ENCODE measurements at places on chromosomes 11 and 22.

DNA sequence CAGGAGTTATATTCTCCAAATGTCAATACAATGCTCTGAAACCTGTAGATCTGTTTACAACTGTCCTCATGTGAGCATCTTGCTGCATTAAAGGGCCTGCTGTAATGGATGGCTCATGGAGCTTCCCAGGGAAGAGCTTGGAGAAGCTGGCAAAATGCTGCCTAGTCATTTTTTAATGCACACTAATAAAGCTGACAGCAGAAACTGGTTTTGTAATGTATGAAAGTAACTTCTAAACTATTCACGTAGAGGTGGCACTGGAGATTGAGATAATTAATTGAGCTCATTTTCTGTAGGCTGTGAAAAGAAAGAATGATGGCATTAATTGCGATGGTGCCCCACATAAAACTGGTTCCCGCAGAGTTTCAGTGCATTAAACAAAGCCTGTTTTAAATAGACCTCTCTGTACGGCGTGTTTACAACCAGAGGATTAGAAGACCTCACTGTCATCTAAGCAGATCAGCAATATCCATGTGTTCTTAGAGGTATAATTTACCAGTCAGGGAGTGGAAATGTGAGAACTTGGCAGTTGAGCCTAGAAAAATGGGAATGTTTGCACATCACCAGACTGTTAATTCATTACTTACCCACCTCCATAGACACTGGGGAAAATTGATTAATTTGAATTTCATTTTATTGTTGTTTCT, 16.0 kb downstream of the POLA2 start:
- no peak overlapping the region for H3K4me3 ChIP-seq
- peaks cover 26% of the 10 kb centered on the region for H3K36me3 ChIP-seq
- H3K4me1 ChIP-seq: peaks cover 54% of the 10 kb centered on the region
- DNase-seq: no peak

DNA sequence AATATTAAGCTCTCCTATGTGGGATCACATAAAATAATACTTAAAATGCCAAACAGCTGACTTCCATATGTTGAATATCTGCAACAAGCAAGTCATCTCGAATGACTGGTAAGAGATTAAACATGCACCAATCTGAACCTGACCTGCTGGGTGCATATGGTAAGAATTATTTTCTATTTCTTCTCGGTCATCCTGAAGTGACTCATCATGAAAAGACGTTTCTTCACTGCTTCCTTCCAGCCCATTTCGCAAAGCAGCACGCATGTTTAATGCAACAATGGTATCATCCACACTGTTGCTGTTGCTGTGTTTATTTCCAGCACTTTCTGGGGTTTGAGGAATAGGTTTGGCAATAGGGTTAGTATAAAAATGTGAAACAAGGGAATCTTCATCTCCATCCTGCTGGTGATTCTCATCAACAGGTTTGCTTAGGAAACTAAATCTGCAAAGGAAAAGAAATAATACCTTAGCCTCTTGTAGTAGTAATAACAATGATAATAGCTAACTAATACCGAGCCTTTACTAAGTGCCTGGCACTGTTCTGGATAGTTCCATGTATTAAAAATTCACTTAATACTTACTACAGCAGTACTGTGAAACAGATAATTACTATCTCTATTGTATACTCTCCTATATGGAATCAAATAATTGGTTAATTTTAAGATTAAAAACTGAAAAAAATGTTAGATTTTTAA, 52.0 kb upstream of the CHRNA10 start:
- H3K27me3 ChIP-seq: no peaks in the 10 kb centered on the region
- no peak for DNase-seq
- peaks cover 63% of the 10 kb centered on the region for H3K36me3 ChIP-seq
- no peak overlapping the region for H3K4me3 ChIP-seq
- no peak overlapping the region for H3K27ac ChIP-seq

DNA sequence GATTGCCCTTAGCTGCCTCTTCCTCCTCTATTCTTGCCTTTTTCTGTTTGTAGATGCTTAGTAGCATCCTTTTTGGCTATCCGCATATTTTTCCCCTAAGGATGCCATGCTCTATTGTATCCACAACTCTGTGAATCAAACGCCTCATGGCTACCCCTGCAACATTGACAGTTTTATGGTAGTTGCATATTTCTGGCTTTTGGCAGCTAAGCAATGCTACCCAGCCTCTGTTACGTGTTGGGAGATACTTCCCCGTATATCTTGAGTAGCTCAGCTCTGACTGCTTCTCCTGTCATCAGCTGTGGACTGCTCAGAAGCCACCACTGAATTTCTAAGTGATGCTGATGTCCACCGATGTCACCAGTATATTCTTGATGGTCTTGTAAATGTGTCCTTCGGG, 15.1 kb upstream of the SLC3A2 start:
- peaks cover 26% of the 10 kb centered on the region for H3K36me3 ChIP-seq
- peaks cover 12% of the 10 kb centered on the region for H3K4me1 ChIP-seq
- no peak overlapping the region for H3K27ac ChIP-seq
- no peak overlapping the region for H3K4me3 ChIP-seq
- DNase-seq: no peak

GRCh38 chr11:118047749-118048148, 29.1 kb upstream of the TMPRSS4 start:
- H3K36me3 ChIP-seq: no peaks in the 10 kb centered on the region
- H3K4me1 ChIP-seq: no peaks in the 10 kb centered on the region
- peaks cover 8% of the 10 kb centered on the region for H3K27me3 ChIP-seq
- no peak for DNase-seq
- H3K27ac ChIP-seq: no peak overlapping the region

DNA sequence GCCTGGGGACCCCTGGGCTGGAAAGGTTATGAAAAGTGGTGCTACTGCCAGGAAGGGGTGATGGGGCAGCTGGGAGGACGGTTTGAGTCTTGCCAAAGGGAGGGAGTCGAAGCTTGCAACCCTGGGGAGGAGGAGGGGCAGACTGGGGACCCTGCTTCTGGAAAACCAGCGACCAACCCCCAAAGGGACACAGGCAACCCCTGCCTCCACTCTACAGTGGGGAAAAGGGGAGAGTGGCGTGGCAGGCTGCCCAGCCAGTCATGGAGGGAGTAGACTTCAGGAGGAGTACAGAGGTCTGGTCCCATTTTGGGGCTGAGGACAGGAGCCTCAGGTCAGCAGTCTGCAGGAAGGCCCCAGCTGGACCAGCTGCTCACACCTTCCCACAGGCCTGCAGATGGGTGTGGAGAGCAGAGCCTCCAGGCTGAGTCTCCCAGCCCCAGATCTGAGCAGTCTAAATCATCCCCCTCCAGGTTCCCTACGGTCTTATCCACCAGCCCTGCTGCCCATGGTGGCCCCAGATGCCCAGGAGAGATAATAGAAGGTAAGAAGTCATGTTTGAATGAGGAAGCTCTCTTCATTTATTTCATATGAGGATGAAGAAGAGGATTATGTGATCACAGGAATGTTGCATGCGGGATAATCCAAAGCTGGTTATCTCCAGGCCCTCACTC, 3.3 kb downstream of the DDT start:
- peaks cover 22% of the 10 kb centered on the region for H3K36me3 ChIP-seq
- DNase-seq: no peak

GRCh38 chr11:43988040-43988817, 45.8 kb downstream of the C11orf96 start:
- peaks cover 13% of the 10 kb centered on the region for H3K27me3 ChIP-seq
- H3K4me3 ChIP-seq: no peak overlapping the region
- no peak for DNase-seq
- no peak overlapping the region for H3K27ac ChIP-seq
- no peaks in the 10 kb centered on the region for H3K36me3 ChIP-seq

- H3K36me3 ChIP-seq: no peaks in the 10 kb centered on the region
- peaks cover 87% of the 10 kb centered on the region for H3K27me3 ChIP-seq
- no peak for DNase-seq
- no peak overlapping the region for H3K27ac ChIP-seq
- no peaks in the 10 kb centered on the region for H3K4me1 ChIP-seq
- H3K4me3 ChIP-seq: no peak overlapping the region
These were observed 197.0 kb upstream of the SORL1-AS1 start for GRCh38 chr11:121649798-121650197.

DNA sequence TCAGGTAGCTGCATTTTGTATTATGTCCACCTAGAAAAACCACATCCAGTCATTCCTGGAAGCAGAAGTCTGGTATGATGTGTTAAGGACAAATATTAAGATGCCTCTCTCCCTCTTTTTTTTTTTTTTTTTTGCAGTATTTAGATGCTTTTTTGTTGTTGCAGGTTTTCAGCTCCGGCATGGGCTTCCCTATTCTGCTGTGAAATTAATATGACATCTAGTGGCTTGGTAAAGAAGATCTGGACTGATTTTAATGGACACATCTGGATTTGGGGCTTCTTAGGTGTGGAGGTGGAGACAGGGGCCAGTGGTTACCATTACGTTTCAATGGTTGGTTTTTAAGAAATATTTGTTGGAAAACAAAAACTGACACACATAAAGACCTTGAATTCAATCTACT, 47.5 kb upstream of the RASSF10 start:
- no peaks in the 10 kb centered on the region for H3K27me3 ChIP-seq
- H3K27ac ChIP-seq: no peak overlapping the region
- H3K4me1 ChIP-seq: peaks cover 5% of the 10 kb centered on the region
- no peaks in the 10 kb centered on the region for H3K36me3 ChIP-seq
- no peak overlapping the region for H3K4me3 ChIP-seq
